Panc1 (cell line): ENCODE measurements at places on chromosomes 13 and 19.

GRCh38 chr19:18437491-18438330, at the start of gene ISYNA1:
Gene ISYNA1, minus strand, starts transcription at chr19:18438133. Its CDS starts 154 bp downstream, at chr19:18437979.
- no peak for DNase-seq

- DNase-seq: peak; percentile 59
Observed at GRCh38 chr19:17135001-17135853, 59.6 kb downstream of the MYO9B start.

DNA sequence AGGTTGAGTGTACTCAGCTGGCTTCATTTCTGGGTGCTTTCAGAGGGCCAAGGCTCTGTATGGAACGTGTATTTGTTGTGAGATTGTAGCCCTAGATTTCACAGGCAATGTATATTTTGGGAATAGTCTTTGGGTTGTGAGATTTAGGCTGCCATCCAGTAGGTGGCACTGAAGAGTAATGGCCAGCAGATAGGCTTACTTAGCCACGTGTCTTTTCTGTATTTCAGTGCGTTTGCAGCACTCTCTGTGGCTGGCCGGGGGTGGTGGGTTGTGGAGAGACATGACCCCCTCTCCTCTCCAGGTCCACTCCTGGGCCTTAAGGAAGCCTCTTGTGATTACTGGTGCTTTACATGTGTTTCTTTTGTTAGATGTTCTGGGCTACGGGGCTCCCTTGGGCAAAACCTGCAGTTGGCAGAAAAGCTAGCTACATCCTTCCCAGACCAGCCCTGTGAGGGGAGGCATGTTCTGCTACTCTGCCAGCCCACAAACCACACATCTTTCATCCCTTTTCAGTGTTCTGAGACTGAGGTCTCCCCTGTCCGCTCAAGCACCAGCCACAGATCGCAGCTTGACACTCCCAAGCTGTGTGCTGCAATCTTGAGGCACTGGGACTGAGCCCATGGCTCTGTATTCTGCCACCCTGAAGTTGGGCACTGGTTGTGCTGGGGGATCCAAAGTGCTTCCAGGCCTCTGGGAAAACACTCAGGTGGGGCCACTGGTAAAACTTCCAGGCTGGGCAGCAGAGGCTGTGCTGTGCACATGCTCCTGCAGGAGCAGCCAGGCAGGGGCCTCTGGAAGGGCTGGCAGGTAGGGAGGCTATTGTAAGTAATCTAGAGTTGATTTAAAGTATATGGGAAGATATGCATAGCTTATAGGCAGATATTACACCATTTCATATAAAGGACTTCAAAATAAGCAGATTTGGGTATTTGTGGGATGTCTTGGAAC, 1096.8 kb upstream of the PCDH20 start:
- peak; percentile 46 for DNase-seq

DNA sequence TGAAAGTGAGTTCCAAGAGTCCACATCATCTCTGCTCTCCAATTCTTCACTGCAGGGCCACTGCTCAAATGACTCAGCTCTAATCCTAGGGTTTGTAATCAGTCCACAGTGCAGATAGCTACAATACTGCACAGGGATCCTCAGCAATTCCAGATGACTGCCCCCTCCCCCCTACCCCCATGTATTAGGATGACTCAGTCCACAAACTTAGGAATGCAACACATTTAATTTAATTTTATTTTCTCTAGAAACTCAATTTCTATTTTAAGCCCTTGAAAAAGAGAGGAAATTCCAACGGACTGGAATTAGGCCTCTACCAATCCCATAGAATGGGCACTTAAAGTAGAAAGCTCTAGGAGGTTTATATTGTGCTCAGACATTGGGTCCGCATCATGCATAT, 173.8 kb upstream of the SOX21 start:
- DNase-seq: no peak

- DNase-seq: no peak
Observed at GRCh38 chr19:15417699-15418098, 1.1 kb downstream of the AKAP8L start.

DNA sequence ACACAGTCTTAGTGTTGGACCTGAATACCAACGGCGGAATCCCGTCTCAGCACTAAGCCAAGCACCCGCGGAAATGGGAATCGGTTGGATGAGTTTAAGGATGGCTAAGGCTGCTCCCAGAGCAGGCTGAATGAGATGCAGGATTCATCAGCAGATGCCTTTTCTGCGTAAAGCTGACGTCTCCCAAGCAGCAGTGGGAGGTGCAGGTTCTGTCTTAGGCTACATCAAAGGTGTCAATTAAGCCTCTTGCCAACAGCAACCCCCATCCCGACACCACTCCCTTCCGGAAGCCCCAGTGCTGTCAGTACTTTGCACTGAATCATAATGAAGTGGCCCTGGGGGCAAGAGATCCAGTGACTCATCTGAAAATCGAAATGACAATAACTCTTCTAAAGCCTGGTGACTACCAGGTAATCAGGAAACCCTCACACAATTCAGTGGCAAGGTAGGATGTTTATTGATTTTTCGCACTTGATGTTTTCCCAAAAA, 275.6 kb downstream of the DCLK1 start:
- DNase-seq: no peak

DNA sequence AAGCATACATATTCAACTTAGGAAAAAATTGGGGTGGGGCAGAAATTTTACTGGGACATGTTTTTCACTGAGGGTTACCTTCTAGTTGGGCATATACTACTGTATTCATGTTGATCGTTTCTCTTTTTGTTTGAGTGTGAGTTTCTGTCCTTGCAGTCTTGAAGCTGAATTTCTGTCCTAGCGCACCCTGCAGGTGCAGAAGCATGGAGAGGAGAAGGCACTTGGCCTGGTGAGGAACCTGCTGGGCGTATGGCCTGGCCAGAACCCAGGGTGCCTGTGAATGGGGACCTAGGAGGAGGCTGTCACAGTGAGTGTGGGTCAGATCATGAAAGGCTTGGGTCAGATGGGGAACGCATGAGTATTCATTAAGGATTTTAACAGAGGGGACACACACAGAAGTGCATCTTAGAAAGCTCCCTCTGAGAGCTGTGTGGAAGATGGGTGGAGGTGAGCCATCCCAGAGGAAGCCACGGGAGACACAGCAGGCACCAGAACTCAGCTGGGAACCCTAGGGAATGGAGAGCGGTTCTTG, 36.8 kb downstream of the SERP2 start:
- DNase-seq: no peak

GRCh38 chr19:8460516-8461298, 15.9 kb downstream of the HNRNPM start:
- no peak for DNase-seq

- DNase-seq: no peak
Observed at GRCh38 chr13:30926781-30927180, 5.7 kb upstream of the TEX26 start.

DNA sequence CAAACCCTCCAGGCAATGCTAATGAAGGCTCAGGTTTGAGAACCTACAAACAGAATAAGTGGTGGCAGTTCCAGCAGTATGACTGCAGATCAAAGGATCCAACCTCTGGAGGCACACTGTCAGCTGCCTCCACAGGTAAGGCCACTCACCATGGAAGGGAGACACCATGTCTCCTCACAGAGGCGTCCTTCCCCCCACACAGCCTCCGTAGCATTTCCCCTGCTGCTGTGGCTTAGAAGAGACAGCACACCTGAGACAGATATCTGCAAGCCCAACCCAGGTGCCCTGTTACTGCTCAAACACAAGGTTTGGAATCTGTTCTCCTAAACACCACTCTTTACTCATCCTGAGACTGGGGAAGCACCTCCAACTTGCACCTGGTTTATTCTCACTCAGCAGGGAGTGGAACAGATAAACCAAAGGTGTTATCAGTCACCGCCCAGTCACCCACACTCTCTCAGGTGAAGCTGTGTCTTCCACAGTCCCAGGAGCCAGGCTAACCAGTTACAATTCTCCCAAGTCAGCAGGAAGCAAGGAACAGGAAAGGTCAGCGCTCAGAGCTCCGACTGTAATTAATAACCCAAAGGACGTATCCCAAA, 311.2 kb downstream of the FOXO1 start:
- DNase-seq: no peak

- peak; percentile 43 for DNase-seq
Observed at GRCh38 chr13:100131863-100132574, 43.1 kb downstream of the PCCA start.

GRCh38 chr13:43830497-43830881, 43.7 kb upstream of the ENOX1 start:
- no peak for DNase-seq

DNA sequence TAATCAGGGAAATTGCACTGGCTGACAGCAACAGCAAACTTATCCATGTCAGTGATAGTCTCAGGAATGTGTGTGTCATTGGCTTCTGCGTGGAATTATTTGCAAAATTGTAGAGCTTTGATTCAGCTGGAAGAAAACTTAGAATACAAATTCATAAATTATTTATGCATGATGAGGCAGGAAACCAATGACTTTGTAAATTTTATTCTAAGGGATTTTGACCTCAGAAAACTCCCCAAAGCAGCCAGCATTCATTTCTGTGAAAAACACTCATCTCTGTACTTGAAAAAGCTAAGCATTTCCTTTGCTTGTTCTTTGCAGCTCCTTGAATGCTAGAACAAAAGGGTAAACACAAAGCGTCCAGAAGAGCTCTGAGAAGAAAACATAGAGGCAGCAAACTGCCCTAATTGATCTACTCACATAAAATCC, 162.4 kb downstream of the DCT start:
- DNase-seq: no peak

DNA sequence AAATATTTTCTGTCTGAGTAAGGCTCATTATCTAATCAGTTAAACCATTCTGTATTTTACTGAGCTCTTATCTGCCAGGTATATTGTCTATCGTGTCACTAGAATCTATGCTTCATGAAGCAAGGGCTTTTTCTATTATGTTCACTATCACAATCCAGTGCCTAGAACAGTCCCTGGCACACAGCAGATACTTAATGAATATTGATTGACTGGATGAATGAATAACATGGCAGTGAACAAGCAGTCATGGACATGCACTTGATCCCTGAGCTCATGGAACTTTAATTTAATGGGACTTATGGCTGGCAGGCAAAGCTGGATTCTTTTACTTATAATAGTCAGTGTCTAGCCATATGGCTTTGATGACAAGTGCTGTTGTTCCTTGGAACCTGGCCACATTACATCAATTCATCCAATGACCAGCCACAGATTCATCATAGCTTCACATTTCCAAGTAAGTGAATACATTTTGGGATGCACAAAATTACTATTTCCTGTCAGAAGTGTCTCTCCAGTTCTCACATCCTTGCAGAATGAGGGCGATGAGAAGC, 214.8 kb downstream of the COG6 start:
- no peak for DNase-seq

DNA sequence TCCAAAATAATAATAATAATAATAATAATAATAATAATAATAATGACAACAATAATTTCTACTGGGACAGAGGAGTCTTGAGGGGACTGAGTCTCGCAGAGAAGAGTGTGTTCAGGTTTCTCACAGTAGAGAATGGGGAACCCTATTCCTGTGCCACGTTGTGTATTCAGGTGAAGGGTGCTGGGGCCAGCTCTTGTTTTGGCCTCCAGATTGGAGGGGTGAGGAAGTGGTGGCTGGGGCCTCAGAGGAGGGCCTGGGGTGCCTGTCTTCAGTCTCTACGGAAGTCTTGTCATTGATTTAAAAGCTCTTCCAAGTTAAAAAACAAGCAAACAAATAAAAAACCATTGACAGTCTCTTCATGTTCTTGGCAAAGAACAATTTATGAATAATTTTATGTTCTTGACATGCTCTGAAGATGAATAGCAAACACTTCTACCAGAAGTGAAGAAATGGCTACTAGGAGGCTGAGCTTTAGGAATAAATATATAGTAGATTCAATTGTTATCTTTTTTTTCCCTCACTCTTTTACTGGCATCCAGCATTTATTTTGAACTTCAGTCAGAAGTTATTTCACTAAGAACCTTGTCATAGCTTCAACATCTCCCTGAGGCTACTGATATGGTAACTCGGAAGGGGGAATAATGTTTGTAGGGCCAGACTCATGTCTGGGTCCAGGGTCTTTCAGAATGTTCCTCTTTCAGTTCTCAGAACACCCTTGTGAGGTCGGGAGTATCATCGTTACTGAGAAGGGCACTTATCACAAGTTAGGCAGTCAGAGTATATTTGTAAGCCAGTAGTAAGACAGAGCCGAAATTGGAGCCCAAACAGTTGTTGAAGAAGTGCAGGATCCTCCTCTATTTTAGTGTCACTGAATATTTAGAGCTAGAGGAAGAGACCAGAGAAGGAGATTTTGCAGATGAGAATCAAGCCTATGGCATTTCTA, 13.1 kb downstream of the LRCH1 start:
- no peak for DNase-seq

DNA sequence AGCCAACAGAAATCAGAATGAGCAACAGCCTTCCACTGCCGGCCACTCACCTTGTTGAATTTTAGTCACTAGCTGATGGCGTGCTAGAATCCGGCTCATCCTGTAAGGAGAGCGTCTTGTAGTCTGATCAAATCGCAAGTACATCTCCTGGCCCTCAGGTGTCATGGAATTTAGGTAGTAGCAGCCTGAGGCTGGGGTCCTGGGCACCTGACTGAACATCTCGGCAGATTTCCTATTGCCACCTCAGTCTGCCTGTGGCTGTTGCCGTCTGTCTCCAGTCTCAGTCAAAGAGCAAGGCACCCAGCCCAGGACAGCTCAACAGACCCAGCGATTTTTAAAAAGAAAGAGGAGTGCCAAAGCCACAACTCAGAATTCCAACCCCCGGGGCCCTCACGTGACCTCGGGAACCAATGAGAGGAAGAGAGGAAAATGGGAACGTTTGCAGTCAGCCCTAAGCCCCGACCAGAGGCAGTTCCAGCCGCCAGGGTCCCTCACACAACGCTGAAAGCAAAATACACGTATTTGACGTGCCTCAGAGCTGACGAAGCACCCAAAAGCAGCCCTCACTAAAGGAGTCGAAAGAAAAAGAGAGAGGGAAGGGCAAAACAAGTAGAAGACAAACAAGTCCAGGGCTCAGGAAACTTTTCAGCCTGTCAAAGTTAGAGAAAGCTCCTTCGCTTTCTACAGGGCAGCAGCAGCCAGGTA, at the start of gene STARD13:
TSS of gene STARD13 (minus strand) at position 336 of the 705 bp plus-strand sequence. CDS start at position 219, 117 bp downstream.
- DNase-seq: peak; percentile 89

DNA sequence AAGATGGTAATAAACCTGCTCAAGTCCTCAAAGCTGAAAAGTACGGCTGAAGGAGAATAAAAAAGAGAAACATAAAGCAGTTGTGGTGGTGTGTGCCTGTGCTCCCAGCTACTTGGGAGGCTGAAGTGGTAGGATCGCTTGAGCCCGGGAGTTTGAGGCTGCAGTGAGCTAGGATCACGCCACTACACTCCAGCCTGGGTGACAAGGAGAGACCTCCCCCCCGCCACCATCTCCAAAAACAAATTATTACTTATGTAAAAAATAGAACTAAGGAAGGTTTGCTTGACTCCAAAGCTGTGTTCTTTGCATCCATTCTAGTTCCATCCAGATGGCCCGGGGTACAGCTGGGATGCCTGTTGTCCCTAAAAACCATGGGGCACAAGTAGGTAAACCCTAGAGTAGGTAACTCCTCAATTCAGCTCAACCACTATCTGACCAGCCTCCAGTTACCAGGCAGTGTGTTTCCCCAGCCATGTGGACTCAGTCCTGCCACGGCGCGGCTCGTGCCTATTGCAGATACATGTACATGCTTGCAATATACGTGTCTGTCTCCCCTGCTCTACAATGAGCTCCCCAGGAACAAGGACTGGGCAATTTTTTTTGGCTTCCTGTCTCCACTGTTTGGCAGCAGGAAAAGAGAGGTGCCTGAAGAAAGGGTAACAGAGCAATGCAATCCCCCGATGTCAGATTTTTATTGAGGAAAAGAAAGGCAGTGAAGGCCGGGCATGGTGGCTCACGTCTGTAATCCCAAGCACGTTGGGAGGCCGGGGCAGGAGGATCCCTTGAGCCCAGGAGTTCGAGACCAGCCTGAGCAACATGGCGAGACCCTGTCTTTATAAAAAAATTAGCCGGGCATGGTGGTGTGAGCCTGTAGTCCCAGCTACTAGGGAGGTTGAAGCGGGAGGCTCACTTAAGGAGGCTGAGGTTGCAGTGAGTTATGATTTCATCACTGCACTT, 101.3 kb downstream of the GNG7 start:
- DNase-seq: no peak
